Kidney epithelial cell (primary cell): ENCODE measurements at places on chromosomes 6 and 20.

DNA sequence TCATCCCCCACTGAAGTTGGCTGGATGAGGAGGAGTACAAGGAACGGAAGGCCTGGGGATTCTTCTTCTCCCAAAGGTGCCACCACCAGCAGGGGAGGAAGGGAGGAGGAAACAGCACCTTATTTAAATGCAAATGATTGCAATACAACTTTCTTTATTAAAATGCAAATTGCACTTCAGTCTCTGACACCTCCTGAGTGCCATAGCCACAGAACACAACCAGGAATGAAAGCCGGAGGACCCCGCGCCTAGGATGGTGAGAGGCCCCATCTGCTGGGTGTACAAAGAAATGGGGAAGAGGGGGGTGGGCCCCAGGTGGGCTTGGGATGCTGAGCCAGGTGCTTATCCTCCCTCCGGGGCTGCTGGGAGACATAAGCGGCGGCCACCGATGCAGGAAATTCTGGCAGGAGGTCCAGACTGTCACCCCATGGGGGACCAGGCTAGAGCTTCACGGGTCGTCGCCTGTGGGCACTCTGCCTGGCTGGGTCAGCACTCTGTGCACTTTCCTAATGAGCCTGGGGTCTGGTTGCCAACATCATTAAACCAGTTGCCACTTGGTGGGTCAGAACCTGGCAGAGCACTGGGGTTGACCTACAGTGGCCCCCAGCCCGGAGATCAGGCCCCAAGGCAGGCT lies 154.2 kb upstream of the MLN start:
- DNase-seq: no peak

DNA sequence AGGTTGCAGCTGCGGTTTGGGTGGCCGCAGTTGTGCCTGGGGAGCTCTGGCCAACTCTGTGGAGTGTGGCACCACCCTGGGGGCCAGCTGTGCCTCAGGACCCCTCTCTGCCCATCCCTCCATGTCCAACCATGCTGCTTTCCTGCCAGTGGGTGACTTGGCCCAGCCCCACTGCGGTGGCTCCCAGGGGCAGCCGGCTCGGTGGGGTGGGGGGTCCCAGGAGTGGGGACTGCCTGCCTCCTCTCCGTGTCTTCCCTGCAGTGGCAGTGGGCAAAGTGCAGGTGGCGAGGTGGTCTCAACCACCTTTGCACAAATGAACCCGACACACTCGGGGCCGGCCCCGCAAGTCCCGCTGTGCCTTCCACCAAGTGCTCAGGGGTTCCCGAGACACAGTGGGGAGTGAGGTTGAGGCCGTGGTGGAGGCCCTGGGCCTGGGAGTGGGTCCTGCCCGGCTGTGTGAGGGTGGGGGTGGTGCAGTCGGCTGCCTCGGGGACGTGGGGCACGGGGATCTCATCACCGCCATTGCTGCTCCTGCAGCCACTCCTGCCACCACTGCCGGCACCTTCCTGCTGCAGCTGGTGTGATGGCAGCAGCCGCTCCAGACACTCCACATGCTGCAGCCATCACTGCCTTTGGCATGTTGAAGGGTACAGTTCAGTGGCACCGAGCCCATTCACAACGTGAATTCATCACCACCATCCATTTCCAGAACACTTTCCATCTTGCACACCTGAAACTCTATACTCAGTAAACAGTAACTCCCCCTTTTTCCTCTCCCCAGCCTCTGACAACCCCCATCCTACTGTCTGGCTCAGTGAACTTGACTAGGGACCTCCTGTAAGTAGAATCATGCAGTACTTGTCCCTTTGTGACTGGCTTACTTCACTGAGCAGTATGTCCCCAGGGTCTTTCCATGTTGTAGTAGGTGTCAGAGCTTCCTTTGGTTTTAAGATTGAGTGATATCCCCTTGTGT lies 10.7 kb upstream of the SLCO4A1 start:
- no peak for DNase-seq

DNA sequence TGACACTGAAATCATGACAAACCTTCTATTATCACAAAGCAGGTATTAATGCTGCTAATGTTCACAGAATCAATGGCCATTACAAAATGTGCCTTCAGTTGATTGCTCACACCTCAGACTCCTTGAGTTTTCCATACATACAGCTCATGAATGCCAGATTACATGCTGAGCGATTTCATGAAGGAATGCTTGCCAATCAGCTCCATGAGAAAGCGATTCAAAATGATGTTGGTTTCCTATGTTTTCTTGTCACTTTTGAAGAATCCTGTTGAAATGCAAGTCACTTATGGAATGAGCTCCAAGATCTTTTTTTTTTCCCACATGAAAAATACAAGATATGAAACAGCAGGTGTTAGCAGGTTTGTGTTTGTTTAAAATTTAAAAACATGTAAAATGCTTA lies 71.4 kb upstream of the SHLD1 start:
- DNase-seq: no peak

DNA sequence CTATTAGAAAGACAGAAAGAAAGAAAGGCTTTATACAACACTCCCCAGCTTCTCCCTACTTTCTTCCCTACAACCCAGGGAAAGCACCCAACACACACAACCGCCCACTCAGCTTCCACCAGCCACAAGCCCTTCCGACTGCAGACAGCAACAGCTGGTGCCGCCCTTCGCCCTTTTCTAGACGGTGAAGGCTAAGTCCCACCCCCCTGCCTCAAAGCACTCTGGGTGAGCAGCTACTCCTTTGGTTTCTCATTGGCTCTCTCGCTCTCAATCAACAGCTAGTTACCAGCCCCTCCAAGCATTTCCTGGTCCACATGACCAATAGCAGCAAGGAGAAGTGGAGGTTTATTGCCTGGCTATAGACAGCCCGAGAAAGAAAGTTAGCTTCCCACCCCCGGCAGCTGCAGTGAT lies 230.1 kb upstream of the MOCS1 start:
- no peak for DNase-seq

DNA sequence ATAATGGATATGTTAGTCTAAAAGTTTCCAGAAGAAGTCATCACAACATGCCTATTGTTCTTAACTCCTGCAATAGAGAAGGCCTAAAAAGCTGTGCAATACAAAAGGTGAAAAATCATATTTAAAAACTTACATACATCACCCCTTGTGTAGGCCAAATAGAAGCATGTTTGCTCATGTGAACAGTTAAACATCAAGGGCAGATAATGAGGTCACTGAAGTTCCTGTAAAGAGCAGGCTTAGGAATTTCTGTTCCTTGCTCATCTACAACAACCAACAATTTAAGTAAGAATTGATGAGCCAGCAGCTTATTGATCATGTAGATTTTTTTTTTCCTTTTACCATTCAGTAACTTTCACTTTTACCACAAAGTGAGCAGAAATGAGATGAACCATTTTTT lies 7.5 kb upstream of the NUP153 start:
- DNase-seq: no peak

- no peak for DNase-seq
These were observed 50.1 kb upstream of the ASF1A start for GRCh38 chr6:118843685-118844390.

- no peak for DNase-seq
These were observed 51.3 kb downstream of the EFCAB8 start for GRCh38 chr20:32909896-32910571.

- DNase-seq: no peak
These were observed 10.3 kb upstream of the TULP1 start for GRCh38 chr6:35522660-35523658.

DNA sequence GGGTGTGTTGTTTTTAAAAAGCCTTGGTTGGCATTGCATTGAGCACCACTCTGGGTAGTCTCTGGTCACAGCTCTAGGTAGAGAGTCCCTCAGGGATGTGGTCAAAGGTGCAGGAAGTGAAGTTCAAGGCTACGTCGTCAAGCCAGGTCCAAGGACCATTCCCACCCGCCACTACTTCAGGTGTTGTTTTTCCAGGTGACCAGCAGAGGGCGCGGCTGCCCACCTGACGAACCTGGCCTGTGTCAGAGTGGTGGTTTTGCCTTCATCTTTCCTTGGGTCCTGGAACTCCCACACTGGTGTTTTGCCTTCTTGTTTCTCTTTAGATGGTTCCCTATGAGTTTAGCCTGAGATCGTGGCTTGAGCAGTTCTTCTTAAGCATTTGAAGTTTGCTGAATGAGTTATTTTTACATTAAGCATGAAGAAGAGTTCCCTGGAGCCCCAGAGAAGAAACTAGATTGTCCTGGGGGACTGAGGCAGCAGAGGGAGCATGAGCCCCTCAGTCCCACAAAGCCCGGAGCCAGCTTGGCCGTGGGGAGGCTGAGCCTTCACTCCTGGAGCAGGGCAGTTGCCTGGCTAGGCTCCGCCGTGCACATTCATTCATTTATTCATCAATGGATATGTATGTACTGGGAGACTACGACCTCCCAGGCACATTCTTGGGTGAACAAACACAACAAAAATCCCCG lies 5.6 kb upstream of the PHACTR3 start:
- DNase-seq: no peak

- no peak for DNase-seq
These were observed 12.4 kb upstream of the RBM38 start for GRCh38 chr20:57378646-57379262.

DNA sequence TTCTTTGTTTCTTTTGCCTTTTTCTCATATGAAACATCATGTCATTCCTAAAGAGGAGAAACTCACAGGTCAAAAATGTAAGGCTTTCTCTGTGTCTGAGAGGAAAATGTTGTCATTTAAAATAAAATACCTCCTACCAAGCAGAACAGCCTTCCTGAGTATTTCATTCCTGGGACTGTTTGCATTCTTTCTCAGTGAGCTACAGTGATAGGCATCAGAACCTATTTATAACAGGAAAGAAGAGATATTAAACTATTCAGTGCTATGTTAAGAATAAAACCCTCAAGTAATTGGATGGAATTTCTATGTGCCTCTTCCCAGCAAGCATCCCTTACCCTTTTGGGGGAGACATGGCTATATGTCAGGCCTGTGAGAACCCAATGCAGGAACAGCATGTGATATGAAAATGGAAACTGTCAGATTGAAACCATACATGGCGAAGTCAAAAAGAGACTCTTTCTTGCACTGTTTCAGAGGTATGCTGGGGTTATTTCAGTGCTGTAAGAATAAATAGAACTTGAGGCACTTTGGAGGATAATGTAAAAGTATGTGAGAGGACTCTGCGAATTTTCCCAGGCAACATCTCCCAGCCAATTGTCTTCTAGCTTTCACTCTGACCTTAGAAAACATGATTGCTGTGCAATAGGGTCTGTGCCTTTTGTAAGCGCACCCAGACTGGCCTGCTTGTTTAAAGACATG lies 133.8 kb upstream of the CCN2 start:
- peak; percentile 91 for DNase-seq

- DNase-seq: no peak
These were observed 165.6 kb upstream of the LAMP5 start for GRCh38 chr20:9348747-9349146.

DNA sequence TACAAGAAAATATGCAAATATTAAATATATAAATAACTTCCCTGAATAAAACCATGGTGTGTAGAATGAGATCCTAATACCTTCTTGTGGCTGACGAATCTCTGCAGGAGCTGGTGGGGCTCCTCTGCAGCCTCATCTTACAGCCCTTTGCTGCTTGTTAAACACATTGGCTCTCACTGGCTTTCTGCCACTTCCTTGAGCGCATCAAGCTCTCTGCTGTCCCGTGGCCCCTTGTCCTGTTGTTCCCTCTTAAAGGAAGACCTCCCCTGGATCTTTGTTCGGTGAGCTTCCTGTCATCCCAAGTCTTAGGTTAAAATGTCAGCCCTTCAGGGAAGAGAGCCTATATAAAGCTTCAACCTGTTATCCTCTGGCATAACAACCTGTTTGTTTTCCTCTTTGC lies 519.6 kb downstream of the DOK5 start:
- no peak for DNase-seq

- DNase-seq: no peak
These were observed at the start of gene GATA5 for GRCh38 chr20:62475772-62476055. GATA5 (minus strand) TSS chr20:62475995; CDS start chr20:62475521, 474 bp downstream.

- no peak for DNase-seq
These were observed 141.3 kb upstream of the MYLIP start for GRCh38 chr6:15987569-15987968.

- no peak for DNase-seq
These were observed 30.1 kb downstream of the CMTR1 start for GRCh38 chr6:37463110-37463509.

- no peak for DNase-seq
These were observed 291.1 kb downstream of the DHX35 start for GRCh38 chr20:39253051-39253755.

- no peak for DNase-seq
These were observed 504 bp downstream of the SNTA1 start for GRCh38 chr20:33443006-33443511.

- peak; percentile 76 for DNase-seq
These were observed 32.4 kb upstream of the TIAM2 start for GRCh38 chr6:154962753-154963152.

GRCh38 chr20:15851576-15852215 lies 721.6 kb downstream of the KIF16B start:
- DNase-seq: no peak

DNA sequence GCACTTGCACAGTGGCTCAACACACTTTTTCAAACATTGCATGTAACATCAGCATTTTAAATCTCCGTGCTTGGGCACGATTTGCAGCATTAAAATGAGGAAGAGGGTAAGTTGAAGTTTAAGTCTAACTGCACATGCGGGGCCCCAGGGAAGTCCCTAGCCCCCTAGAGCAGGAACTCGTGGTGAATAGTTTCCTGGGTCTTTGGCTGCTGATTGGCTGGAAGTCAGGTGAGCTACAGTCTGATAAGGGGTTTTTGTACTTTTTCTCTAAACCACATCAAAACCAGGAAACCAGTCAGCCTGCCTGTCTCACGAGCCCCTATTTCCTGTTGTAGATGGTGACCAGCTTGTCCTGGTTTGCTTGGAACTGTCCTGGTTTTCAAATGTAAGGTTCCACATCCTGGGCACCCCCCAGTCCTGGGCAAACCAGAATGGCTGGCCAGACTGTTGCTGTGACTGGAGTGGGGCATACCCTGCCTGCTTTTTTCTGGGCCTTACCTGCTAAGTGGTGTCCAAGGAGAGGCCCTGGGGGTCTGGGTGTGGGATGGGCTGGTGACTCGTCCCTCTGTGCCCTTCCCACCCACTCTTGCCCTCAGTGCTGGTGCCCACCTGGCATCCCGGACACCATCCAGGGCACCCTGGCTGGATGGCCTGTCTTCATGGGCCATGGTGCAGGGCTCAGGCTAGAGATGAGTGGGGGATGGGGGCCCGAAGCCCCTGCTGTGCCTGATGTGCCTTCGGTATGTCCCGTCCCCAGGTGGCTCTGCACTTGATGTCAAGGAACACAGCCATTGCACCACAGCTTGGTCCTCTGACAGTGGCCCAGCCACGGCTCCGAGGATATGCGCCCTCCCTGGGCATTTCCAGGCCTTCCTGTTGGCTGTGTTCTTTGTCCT lies 31.8 kb downstream of the SUN5 start:
- DNase-seq: no peak

GRCh38 chr20:13865791-13866351 lies 81.0 kb downstream of the NDUFAF5 start:
- no peak for DNase-seq

- no peak for DNase-seq
These were observed 62.8 kb downstream of the JARID2 start for GRCh38 chr6:15308435-15309213.
